HCT116 (cell line): ENCODE measurements at places on chromosomes 1 and 21. TPM values are rescaled to one million over a fixed set of nuclear protein-coding genes. Genes with fewer than 3 reads are reported as not detected.

DNA sequence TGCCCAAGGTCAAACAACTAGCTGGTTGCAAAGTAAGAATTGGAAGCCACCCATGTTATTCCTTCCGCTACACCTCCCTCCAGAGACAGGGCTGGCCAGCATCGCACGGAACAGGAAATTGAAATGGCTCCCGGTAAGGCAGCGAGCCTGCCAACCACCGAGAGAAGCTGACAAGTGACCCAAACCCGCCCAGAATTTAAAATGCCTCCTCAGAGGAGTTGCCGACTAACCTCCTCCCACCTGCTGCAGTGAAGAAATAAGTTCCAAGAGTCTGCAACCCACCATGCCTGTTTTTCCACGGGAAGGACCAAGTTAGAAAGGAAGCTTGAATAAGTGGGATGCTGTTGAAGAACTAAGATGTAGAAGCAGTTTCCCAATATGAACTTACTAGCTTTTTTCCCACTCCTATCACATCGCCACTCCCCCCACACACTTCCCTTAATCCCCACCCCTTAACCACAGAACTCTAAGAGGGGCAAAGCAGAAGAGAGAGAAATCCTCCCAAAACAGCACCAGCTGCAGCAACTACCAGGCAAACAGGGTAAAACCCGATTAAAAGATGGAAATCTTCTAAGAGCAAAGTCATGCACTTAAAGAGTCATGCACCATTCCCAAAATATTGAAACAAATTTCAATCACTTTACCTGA, 78.6 kb downstream of the TIAM1 start:
- no peak for DNase-seq

DNA sequence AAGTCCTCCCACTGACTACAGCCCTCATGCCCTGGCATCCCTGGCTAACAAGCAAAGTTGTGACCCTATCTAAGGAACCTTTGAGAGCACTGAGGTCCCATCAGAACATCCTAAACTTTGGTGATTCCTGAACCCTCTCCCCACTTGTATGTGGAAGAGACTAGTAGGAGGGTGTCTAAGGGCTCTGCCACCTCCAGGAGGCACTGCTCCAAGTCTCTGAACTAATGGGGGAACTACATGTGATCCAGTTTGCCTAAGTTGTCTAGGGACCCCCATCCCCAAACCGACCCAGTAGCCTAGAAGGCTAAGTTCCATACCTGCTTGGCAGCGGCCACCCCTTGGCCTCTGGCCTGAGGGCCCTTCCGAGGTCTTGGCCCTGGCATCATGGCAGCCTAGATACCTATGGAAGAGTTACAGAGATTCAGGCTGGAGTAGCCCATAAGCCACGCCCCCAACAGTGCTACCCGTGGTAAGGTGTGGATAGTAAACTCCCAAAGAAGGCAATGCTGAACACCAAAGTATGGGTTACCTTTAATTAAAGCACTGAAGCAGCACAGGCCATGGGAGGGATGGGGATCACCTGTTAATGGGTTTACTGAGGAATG, 1.7 kb downstream of the CC2D1B start:
- DNase-seq = no peak

- no peak for DNase-seq
These were observed 86.1 kb downstream of the TTLL7 start for GRCh38 chr1:83912876-83913275.

DNA sequence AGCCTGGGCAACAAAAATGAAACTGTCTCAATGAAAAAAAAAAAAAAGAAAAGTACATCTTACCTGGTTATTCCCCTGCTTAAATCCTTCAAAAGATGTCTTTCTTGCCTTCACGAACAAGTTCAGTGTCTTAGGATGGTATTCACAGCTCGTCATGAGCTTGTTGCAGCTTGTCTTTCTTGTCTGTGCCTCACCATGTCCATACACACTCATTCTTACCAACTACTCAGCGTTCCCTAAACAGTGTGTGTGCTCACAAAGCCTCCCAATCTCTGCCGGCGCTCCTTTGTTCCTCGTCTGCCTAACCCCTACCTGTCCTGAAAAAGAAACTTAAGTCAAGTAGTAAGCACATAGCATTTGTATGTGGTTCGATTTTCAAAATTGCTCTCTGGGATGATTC, 31.1 kb downstream of the UBE4B start:
- no peak for DNase-seq

- no peak for DNase-seq
These were observed at the start of gene ASTN1 for GRCh38 chr1:177164380-177165068. Gene ASTN1 (minus strand): TSS chr1:177164712. CDS start chr1:177164676, 36 bp downstream.

- no peak for DNase-seq
These were observed 6.4 kb upstream of the TNFRSF25 start for GRCh38 chr1:6472391-6472790.

GRCh38 chr1:53656747-53657530, 82.0 kb downstream of the GLIS1 start:
- no peak for DNase-seq

DNA sequence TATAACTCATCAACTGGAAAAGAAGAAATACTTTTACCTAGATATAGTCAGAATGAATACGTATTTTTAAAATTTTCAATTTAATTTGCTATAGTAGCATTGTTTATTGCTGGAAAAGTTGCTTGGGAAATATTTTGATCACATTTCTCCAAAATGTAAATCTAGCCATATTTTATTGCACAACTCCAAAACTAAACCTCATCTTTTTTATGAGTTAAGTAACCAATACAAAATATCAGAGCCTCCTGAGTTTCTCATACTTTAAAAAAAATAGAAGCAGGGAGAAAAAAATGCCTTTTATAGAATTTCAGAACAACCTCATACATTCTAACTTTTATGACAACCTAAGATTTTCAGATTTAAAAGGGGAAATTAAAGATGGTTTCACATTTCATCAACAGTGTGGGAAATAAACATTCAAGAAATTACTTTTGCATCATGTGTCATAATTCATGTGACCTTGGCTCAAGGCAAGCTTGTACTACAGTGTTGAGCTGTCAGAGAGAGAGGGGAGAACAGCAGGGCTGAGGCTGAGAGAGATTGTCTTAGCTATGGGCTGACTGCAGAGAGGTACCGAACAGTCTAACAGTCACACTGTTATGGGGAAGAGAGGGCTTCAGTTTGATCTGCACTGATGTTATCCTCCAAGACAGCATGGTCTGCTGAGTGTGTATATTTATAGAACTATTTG, 519.0 kb downstream of the LTN1 start:
- no peak for DNase-seq

DNA sequence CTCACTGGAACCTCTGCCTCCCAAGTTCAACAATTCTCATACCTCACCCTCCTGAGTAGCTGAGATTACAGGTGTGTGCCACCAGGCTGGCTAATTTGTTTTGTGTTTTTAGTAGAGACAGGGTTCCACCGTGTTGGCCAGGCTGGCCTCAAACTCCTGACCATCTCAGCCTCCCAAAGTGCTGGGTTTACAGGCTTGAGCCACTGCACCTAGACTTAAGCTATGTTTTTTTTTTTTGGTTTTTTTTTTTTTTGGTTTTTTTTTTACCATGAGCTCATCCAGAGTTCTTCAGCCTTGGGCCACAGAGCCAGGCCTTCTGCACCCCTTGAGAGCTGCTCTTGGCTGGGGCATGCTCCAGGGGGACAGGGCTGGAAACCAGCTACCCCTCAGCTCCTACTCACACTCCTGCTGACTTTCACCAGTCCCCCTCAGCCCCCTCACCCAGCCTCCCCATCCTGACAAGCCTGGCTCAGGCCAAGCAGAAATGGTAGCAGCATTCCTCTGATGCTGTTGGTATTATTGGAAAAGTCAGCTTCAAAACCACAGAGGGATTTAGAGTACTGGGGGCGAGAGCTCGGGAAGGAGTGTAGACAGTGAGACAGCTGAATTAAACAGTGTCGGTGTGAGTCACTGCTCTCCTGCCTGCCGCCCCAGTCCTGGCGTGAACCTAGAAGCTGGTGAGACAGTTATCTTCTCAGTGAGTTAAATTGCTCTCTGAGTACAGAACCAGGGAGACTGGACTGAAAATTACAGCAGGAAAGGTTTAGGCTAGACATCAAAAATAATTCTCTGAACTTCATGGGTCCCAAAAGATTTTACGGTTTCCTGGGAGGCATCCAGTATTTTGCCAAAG, 63.7 kb downstream of the NAV1 start:
- DNase-seq = no peak

- DNase-seq = no peak
These were observed 328.9 kb downstream of the PAPPA2 start for GRCh38 chr1:176791906-176792305.

CCDC27 gene
- not detected for total RNA-seq

OLFM3 gene
- not detected for total RNA-seq

CELA3A gene
- 9.0 TPM for total RNA-seq

ABCD3 gene
- total RNA-seq = 48.8 TPM

TACSTD2 gene
- total RNA-seq = 12.2 TPM
